ENCODE measurements at places on chromosomes 7 and 10.

- no peak overlapping the region for H3K27ac ChIP-seq
- DNase-seq = no peak
- H3K4me3 ChIP-seq = no peak overlapping the region
- H3K27me3 ChIP-seq = peaks cover 8% of the 10 kb centered on the region
- peaks cover 26% of the 10 kb centered on the region for H3K4me1 ChIP-seq
These were observed 76.0 kb downstream of the ZFAND4 start for GRCh38 chr10:45596526-45596925.

GRCh38 chr10:110962443-110962842 lies 43.0 kb downstream of the SHOC2 start:
- H3K4me1 ChIP-seq = peaks cover 34% of the 10 kb centered on the region
- DNase-seq = no peak
- peaks cover 17% of the 10 kb centered on the region for H3K36me3 ChIP-seq
- no peaks in the 10 kb centered on the region for H3K27me3 ChIP-seq

- no peak overlapping the region for H3K4me3 ChIP-seq
- H3K36me3 ChIP-seq = no peaks in the 10 kb centered on the region
- DNase-seq = no peak
- peaks cover 18% of the 10 kb centered on the region for H3K27me3 ChIP-seq
These were observed 135.9 kb downstream of the PAXIP1 start for GRCh38 chr7:154867068-154867467.

- H3K4me1 ChIP-seq = peaks cover 11% of the 10 kb centered on the region
- H3K27ac ChIP-seq = no peak overlapping the region
- H3K36me3 ChIP-seq = peaks cover 15% of the 10 kb centered on the region
- no peaks in the 10 kb centered on the region for H3K27me3 ChIP-seq
- no peak overlapping the region for H3K4me3 ChIP-seq
These were observed 5.3 kb downstream of the MINPP1 start for GRCh38 chr10:87510025-87510424.
